RPMI7951 (cell line): ENCODE measurements at places on chromosomes 11 and 22. TPM values are rescaled to one million over a fixed set of nuclear protein-coding genes. Genes with fewer than 3 reads are reported as not detected.

DNA sequence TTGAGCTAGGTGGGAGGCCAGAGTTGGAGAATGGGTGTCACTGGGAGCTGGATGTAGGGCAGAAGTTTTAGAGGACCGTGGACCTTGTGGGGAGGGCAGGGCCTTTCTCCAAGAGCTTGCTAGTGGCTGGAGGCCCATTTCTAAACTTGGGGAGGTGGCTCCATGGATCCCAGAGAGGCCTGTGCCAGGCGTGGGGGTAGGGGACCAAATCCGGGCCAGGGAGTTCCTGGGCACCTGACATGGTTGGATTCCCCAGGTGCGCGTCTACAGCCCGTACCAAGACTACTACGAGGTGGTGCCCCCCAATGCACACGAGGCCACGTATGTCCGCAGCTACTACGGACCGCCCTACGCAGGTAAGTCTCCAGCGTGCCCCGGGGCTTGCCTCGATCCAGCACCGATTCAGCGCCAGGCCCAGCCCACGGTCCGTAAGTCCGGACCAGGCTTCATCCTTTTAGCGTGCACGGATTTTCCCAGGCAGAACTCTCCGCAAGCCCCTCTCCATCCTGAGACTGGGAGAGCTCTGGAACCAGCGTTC is 14.2 kb downstream of the PLEKHB1 start:
- DNase-seq, result no peak

- DNase-seq, result no peak
Measured at GRCh38 chr11:96318850-96319249, 24.1 kb downstream of the MAML2 start.

DNA sequence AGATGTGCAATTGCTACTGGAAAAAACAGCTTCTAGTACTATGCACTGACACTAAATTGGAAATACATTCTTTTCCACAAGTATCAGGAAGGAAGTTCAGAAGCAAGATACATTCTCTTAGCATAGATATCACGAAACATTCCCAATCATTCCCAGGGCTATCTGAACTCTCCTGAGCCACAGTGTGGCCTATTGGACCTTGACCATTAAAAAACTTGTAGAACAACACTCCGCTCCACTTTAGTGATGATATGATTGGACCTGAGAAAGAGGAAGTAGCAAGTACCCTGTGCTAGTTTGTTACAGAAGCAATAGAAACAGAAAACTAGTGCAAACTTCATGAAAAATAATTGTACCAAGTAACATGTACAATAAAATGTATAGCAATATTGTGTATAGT is 11.4 kb upstream of the OR5AK2 start:
- no peak for DNase-seq

DNA sequence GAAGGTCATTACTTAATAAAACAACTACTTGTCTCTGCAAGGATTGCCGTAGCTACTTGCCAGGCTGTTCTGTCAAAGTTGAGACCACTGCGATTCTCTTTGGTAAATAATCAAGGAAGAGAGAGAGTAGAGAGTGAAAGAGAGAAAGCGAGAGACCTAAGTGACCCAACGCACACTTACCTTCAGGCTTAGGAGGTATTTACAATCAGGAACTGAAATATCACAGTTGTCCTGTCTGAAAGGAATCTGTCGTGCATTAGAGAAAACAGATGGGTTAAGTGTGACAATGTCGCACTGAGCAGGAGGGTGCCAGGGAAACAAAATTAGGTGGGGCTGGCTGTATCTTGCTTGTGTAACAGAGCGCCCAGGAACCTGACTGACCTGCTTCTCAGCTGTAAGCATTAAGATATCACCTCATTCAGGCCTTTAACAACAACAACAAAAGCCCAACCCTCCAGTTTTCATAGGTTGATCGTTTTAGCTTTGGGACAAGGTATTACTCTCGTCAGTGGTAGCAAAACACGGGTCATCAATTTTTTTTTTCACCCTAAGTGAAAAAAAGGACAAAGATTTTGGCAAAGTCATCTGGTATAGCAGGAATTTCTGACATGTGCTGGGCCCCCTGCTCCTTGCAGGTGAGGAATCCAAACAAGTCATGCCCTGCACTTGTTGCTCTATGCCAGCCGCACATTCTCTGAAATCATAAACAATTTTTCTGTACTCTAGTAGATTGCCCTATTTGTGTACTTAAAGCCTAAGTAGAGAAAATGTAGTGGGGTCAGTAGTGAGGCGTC is at the start of gene MUC15:
Gene MUC15 (minus strand): TSS at position 403 of the 794 bp plus-strand sequence. CDS start 5,169 bp downstream, outside the sequence.
- no peak for DNase-seq

The LARGE2 gene
- total RNA-seq, result 0.12 TPM in 1 of 2 replicates, not detected in the other
